AG09309 (cell line): ENCODE measurements at places on chromosomes 5 and 9.

GRCh38 chr5:133996683-133997252 is 8.0 kb downstream of the VDAC1 start:
- DNase-seq: no peak

DNA sequence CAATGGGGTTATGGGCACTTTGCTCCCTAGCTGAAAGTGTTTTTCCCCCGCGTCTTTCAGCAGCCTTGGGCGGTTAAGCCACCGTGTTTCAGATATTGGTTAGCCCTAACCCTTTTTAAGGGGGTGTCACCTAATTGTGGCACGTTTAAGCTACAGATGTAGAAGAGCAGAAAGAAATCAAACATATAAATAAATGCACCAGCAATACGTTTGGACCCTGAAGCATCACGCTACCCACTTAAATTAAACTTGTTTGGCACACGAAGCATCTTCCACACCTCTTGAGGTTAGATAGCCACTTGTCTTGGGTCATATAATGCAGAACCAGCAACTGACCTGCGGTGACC is 768 bp downstream of the YTHDC2 start:
- DNase-seq: no peak

DNA sequence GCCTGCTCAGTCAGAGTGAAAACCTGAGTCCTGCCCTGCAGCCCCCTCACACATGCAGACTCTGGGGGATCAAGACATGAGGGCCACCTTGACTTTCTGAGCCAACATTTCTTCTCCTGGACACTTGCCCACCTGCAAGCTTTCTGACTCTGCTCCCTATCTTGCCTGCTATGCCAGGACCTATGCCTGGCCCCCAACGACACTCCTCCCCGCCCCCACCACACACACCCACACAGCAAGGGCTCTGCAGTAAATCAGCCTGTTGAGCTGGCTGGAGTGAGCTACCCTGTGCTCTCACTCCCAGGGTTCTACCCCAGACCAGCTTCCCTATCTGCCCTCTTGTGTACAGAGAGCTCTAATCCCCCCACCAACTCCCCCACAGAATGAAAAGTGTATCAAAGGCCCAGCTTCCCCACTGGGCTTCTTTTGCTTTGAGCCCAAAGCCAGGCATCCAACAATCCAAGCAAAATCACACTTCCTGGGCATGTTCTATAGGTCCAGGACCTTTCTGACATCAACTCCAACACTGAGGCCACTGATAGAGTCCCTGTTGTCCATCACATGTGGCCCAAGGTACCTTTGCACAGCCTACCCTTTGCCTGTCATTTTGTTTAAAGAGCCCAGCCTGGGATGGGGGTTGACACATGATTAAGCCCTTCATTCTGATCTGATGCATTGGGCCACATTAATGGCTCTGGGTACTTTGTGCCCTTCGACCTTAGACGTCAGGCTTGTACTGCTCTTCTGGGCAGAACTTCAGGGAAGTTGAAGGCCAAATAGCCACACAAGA is 7.2 kb downstream of the PDLIM4 start:
- DNase-seq: no peak

GRCh38 chr5:79687889-79688288 is 1.7 kb upstream of the CMYA5 start:
- DNase-seq: no peak

- DNase-seq: no peak
Measured at GRCh38 chr5:18534119-18534518, 899.9 kb downstream of the TAF11L14 start.

DNA sequence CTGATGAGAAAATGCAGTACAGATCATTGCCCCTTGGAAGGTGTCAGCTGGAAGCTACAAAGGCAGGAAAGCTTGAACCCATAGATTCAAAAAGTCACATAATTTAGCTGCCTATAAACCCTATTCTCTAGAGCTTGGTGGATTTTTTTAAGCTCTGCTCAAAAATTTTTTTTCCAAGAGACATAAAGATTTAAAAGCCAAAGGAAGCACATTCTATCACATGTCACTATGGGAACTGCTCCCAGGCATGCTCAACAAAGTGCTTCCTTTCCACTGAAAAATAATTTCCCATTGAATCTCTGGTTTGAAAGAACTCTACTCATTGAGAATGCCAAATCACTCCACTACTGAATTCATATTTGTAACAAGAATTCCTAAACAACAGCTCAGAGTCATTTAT is 419.8 kb downstream of the CETN3 start:
- DNase-seq: no peak

- DNase-seq: no peak
Measured at GRCh38 chr5:27548484-27548883, 510.1 kb upstream of the CDH9 start.

- DNase-seq: no peak
Measured at GRCh38 chr9:97430316-97431043, 18.6 kb downstream of the TDRD7 start.

DNA sequence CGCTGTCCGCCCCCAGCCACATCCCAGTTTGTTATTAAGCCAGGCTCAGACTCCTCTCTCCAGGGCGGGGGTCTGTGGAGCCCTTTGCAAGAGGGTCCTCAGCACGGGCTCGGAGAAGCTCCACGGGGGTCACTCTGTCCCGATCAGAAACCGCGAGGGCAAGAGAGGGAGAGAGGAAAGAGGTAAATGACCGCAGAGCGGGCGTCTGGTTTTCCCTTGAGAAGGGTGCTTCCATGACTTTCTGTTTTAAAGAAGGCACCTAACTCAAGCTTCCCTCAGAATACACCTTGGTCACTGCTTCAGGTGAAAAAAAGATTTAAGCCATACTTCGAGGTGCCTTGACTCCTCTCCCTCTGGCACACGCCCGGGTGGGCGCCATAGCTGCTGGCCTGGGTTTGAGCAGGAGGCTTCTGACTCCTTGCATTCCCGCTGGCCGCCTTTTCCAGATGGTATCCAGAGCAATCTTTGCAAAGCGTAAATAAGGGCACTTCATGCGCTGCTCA is 5.8 kb upstream of the TERT start:
- DNase-seq: no peak

DNA sequence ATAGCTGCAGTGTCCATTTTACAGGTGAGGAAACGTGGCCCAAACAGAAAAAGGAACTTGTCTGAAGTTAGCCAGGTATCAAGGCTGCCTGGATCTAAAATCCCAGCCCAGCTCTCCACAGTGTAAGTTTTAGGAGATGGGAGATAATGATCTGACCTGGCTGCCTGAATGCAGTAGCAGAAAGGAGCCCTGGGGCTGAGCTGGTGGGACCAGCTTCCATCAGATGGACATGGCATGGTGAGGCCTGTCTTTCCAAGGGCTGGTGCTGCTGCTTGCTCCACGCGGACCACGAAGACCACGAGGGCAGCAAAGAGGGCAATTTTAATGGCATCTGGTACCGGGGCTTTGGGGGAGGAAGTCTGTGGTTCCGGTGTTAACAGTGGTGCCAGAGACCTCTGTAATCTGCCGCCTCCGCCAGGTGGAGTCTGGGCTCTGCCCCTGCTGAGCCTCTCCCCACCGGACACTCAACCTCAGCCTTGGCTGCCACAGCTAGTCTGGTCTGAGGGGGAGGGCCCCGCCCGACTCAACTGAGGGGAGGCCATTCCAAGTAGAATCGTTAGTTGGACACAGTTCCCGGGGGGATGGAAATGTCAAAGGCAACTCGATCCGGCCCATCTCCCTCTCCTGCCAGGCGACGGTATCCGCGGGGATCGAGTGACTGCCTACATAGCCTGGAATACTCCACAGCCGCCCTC is 650 bp downstream of the MYORG start:
- DNase-seq: no peak

DNA sequence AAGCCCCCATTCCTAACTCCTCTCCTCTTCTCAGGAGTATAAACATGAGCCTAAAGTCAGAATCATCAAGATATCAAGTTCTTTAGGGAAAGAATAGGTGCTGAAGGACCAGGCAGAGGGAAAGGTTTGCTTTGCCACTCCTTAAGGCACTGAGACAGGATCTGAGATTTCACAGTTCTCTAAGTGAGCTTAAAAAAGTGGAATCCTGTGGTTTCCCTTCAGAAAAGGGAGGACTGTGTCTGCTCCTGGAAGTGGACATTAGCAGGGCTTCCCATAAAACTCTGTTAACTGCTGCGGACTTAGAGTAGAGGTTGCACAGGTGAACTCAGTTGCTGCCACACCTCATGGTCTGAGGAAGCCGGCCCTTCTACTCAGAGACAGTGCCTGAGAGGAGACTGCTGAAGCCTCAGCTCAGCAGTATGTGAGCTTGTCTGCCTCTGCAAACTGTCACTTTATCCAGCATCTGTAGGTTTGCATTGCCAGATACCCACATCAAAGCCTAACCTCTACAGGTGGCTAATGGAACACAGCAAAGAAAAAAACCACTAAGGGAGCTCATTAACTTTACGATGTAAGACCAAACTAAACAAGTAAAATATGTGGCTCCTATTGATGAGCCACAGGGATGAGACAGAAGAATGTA is 42.9 kb downstream of the RIC1 start:
- DNase-seq: no peak

GRCh38 chr5:68216245-68217046 is 890 bp downstream of the PIK3R1 start:
- DNase-seq: no peak

DNA sequence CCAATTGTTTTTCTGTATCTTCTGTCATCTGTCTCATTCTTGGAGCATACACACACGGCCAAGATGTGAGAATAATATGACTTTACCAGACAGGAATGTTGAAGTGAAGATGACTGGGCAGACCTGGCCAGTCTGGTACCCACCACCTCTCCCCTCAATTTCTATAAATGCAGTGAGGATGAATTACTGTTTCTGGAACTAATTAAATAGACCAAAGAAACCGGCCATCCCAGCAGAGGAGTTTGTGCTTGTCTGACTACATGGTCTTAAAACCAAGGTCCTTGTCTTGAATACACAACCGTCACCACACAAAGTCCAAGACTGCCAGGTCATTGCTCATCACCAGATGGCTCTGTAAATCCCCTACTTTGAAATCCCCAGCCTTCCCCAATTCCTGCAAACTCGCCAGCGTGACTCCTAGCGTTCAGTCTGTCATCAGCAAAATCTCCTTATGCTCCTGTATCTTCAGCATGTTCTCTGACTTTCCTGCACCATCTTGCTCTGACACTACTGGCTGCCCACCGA is 147.2 kb downstream of the PDE4D start:
- peak; percentile 43 for DNase-seq

DNA sequence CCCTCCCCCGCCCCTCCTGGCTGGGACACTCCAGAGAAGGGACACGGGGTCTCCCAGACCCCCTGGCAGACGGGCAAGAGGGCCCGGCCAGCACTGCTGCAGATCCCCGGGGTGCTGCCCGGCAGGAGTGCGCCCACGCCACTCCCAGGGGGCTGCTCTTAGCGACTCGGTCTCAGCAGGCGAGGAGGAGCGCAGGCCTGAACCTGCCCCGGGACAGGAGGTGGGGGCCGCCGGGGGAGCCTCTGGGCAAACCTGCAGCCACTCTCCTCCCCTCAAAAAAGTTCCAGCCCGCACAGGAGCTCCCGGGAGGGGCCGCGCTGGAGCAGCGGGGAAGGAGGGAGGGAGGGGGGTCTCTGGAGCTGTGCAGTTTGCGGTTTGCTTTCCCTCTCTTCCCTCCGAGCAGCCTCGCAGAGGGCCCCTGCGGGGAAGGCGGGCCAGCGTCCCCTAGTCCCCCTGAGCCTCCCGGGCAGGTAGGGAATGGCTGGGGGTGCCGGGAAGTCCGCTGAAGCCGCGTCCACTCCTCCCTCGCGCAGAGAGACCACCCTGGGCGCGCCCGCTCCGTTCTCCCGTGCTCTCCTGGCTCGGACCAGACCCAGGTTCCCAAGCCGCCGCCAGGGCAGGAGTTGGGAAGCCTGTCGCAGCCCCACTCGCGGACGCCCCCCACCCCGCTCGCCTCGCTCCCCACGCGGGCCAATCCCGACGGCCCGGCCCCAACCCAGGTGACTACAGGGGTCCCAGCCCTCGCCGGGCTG is 44.2 kb downstream of the NACC2 start:
- DNase-seq: no peak

DNA sequence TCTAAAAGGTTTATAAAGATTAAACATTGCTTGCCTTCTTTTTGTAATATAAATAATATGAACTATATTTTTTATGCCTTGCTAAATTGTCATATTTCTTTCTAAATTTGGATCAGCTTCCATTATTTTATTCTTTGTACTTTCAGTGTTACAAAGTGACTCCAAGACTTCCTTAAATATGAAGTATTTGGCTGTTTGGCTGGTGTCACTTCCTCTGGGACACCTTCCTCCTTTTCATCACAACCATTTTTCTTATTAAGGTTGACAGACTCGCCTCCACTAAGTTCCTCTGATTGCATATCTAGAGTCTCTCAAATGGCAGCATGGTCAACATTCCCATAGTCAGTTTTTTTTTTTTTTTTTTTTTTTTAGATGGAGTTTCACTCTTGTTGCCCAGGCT is 73.8 kb upstream of the SLC1A1 start:
- no peak for DNase-seq

- peak; percentile 1 for DNase-seq
Measured at GRCh38 chr5:123344816-123345426, 78.3 kb downstream of the CEP120 start.

DNA sequence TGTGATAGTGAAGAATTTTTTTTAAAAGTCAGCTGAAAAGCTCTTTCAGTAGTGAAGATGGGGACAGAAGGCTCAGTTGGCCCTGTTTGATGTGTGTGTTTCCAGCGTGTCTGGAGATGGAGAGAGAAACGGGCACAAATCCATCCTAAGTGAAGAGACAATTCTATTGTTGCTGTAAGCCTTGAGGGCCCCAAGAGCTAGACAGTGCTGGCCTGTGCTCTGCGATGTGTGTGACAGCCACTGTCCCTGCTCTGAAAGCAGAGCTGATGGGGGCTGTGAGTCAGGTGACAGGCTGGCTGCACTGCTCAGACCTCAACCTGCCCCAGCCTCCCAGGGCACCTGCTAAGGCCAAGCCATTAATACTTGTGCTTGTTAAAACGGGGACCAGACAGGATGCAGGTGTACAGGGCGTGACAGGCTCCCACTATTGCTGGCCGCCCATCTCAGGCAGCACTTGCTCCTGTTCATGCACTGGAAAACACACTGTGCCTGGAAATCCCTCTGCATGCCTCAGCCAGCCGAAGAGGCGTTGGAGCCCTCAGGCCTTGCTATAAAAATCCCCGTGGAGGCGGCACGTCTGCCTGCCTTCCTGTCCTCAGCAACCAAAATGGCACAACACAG is 44.6 kb upstream of the SEMA4D start:
- DNase-seq: no peak

DNA sequence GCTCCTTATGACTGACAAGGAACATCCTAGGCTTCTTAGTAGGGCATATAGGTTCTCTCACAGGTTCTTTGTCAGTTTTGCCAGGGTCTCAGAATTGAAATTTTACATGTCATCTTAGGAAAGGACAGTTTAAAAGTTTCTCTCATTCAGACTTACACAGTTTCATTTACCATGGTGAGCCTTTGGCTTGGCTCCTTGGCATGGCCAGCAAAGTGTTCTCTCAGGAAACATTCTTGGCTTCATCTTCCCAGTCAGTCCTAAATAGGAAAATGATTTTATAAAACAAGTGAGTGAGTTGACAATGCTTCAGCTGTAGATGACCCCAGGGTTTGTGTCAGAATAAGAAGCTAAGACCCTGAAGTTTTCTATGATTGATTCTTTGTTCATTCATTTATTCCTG is 191.6 kb downstream of the PCSK5 start:
- DNase-seq: no peak

- no peak for DNase-seq
Measured at GRCh38 chr5:104431002-104431620, 868.5 kb upstream of the NUDT12 start.

- DNase-seq: no peak
Measured at GRCh38 chr5:65261499-65261898, 220.2 kb downstream of the ADAMTS6 start.

GRCh38 chr5:133820507-133820906 is 147.9 kb downstream of the C5orf15 start:
- DNase-seq: no peak

- no peak for DNase-seq
Measured at GRCh38 chr5:169635936-169636335, 1.1 kb upstream of the DOCK2 start.
